ENCODE measurements at places on chromosomes 1 and 21.

- DNase-seq, result no peak
Measured at GRCh38 chr1:227219715-227220292, 98.5 kb downstream of the CDC42BPA start.

- DNase-seq, result no peak
Measured at GRCh38 chr1:1874901-1875300, 16.0 kb downstream of the GNB1 start.

DNA sequence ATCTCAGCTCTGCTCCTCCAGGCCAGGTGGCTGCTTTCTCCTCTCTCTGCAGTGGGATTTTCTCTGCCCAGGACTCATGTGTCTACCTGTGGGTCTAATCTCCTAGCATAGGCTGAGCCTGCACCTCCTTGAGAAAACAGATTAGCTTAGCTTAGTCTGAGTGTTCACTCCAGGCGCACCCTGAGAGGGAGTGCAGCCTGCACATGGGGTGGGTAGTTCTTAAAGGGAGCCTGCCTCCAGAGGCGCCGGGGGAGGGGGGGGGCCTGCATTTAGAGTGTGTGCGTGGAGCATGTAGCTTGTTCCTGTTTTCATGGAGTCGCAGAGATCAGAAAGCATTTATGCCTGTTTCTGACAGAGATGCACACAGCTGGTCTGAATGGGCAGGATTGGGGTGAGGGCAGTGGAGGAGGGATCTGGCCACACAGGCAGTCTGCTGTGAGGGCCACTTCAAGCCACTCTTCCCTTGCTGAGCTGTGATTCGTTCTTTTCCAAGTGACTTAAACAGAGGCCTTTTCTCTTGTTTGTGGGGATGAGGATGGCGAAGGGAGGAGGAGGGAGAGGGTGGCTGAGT is 45.2 kb downstream of the GALNT2 start:
- DNase-seq, result no peak

- DNase-seq, result no peak
Measured at GRCh38 chr1:245177071-245177900, 22.5 kb downstream of the KIF26B start.

GRCh38 chr1:85607126-85607920 is 26.8 kb downstream of the CCN1 start:
- DNase-seq, result peak; percentile 85

GRCh38 chr21:16592381-16592780 is 862.6 kb downstream of the USP25 start:
- DNase-seq, result no peak

GRCh38 chr21:35358008-35358407 is 308.9 kb upstream of the RUNX1 start:
- no peak for DNase-seq

DNA sequence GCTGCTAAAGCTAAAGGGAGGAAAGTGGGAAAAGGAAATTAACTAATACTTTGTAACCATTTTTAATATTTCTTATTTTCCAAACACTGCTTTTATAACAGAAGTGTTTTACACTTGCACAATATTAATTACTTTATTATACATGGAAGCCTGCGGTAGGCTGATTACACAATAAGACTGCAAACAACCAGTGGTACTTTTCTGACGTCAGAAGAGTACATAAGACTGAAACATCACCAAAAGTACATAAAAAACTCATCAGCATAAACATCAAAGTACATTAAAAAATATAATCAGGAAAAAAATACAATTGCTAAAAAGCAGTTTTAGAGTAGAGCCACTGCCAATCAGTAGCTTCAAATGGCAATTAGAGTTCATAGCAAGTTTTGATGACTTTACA is 4.6 kb downstream of the ZNF281 start:
- DNase-seq, result peak; percentile 32

GRCh38 chr1:39102537-39103327 is 76.6 kb downstream of the NDUFS5 start:
- peak; percentile 53 for DNase-seq

- DNase-seq, result no peak
Measured at GRCh38 chr1:109331113-109331512, 24.3 kb upstream of the MYBPHL start.

DNA sequence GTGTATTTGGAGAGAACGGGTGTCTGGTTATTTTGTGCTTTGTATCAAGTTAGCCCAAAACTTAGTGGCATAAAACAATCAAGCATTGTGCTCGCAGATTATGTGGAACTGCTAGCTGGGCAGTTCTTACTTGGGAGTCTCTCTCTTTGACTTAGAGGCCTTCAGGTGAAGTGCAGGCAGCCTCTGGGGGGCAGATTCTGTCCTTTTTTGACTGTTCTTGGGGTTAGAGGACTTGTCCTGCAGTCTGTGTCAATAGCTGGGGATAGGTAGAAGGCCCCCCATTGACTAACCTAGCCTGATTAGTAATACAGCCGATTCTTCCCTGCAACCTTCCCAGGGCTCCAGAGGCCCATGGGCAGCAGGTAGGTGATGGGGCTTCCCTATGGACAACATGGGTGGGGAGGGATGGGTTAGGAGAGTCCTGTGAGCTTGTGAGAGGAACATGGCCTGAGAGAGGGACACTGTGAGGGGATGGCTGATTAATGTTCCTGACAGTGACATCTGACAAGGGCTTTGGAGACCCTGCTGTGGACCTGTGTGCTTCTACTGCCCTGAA is 37.2 kb upstream of the ACOT11 start:
- no peak for DNase-seq

- DNase-seq, result no peak
Measured at GRCh38 chr1:229539863-229540506, 18.5 kb downstream of the ABCB10 start.

DNA sequence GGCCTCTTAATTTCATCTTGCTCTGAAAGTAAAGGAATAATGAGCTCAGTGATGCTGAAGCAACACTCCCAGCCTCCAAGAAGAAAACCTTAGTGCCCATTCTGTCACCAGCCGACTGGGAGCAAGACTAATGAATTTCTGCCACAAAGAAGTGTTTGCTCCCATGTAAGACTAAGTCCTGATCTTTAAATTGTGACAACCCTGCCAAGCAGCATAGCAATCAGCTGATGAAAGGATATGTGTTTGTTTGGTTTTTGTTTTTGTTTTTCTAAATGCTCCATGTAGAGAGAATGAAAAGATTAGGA is 113.7 kb upstream of the PALMD start:
- no peak for DNase-seq

DNA sequence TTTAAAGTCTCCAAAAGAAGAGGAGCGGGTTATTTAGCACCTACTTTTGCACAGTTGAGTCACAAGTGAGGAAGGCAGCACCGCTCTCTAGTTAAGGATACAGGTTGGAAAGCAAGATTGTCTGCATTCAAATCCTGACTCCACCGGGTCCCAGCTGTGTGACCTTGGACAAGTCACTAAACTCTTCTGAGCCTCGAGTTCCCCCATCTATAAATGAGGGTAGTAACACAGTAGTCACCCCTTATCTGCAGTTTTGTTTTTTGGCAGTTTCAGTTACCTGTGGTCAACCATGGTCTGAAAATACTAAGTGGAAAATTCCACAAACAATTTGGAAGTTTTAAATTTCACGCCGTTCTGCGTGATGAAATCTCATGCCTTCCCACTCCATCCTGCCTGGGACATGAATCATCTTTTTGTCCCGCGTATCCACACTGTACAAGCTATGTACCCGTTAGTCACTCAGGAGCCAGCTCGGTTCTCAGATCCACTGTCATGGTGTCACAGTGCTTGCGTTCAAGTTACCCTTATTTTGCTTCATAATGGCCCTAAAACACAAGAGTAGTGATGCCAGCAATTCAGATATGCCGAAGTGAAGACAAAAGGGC is 49.4 kb downstream of the CAPZB start:
- DNase-seq, result peak; percentile 44

- no peak for DNase-seq
Measured at GRCh38 chr21:35139382-35139715, 90.2 kb upstream of the RUNX1 start.

DNA sequence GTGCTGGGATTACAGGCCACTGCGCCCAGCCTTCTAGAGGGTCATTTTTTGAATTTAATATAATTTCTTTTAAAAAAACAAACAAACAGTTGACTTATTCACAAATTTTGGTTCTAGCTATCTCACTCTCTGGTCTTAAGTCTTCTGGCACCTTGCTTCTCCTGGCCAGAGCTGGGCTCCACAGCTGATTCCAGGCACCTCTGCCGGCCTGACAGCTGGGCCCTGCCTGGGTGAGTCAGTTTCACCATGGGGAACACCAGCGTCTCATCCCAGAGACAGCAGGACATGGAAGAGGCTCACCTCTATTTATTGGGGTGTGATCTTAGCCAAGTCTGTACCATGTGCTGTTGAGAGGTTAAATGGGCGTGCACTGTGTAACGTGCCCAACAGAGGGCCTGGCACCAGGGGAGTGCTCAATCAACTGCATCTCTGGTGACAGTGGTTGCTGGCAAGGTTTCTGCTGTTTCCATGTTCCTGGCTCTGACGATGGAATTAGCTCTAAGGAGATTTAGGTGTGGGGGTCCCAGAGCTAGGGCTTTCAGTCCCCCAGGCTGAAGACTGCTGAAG is 956 bp downstream of the CPLANE2 start:
- peak; percentile 35 for DNase-seq

GRCh38 chr1:110581682-110582145 is 24.4 kb downstream of the KCNA2 start:
- no peak for DNase-seq

DNA sequence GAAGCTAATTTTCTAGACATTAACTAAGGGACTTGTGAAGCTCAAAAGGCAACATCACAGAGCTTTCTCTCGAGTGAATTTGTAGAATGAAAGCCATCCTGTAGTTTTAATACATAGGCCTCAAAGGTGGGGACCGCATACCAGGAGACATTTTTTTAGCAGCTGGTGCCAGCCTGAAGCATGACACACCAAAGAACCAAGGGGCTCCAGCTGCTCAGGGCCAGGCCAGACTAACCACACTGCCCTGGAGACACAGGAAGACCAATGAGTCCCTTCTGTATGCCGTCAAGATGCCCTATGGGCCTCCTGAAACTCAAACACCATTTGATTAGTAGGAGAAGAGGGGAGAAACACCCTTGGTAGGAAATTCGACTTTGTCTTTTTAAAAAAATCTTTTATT is 113.9 kb upstream of the CACNA1E start:
- DNase-seq, result no peak

- DNase-seq, result no peak
Measured at GRCh38 chr1:32861904-32862695, 8.6 kb downstream of the FNDC5 start.

DNA sequence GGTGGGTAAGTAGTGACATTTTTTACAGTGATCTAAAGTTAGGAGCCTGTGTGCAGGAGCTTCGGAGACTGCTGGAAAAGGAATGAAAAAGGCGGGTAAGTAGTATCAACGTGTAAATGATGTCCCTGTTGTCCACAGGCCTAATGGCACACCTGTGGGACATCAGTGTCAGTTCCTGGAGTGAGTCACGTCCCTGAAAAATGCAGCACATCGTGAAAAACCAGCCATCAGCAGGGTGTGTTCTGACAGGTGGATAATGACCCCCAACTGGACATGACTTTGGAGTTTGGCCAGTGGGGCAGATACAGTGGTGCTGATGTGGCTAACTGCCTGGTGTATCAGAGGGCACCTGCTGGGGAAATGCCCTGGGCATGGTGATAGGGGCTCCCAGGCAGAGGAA is 12.0 kb upstream of the PRDM15 start:
- DNase-seq, result no peak

DNA sequence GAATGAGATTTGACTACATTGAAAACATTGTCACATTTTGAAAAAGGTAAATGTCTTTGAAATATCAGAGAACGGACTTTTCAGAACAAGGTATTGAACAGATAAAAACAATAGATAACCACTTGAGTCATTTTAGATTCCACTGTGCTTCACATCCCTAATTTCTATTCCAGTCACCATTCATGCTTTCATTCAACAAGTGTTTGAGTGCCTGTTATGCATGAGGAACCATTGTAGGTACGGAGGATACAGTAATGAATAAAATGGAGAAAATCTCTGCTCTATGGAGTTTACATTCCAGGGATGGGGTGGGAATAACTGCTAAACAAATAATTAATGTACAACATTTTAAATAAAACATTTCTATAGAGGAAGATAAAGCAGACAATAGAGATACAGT is 26.3 kb downstream of the ZMYM4 start:
- no peak for DNase-seq

DNA sequence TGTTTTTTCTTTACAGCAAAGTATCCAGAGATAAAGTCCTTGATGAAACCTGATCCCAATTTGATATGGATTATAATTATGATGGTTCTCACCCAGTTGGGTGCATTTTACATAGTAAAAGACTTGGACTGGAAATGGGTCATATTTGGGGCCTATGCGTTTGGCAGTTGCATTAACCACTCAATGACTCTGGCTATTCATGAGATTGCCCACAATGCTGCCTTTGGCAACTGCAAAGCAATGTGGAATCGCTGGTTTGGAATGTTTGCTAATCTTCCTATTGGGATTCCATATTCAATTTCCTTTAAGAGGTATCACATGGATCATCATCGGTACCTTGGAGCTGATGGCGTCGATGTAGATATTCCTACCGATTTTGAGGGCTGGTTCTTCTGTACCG is 6.5 kb downstream of the DEGS1 start:
- DNase-seq, result no peak

- no peak for DNase-seq
Measured at GRCh38 chr1:221302357-221302756, 423.1 kb downstream of the HLX start.

- no peak for DNase-seq
Measured at GRCh38 chr1:175124861-175125260, 57.2 kb downstream of the TNN start.

Measured in HepG2 (cell line).